ENCODE measurements at places on chromosomes 11 and 22. TPM values are rescaled to one million over a fixed set of nuclear protein-coding genes. Genes with fewer than 3 reads are reported as not detected.

The VSIG10L2 gene
- total RNA-seq: not detected

The SERHL2 gene
- total RNA-seq: 0.25 TPM

The BRSK2 gene
- 3.9 TPM for total RNA-seq

The PNPLA5 gene
- total RNA-seq: not detected

The UCP3 gene
- total RNA-seq: 1.1 TPM

The CABP7 gene
- total RNA-seq: 0.21 TPM

The GAB4 gene
- not detected for total RNA-seq

The RTCB gene
- 78.5 TPM for total RNA-seq

The SMTNL1 gene
- not detected for total RNA-seq

The VSIG2 gene
- not detected for total RNA-seq

The CDPF1 gene
- 8.6 TPM for total RNA-seq

The CDHR5 gene
- 0.07 TPM for total RNA-seq

The LDHAL6A gene
- total RNA-seq: not detected

The NXPE2 gene
- not detected for total RNA-seq

The IGLL1 gene
- total RNA-seq: not detected

The GLYAT gene
- not detected for total RNA-seq

The DRD2 gene
- not detected for total RNA-seq

The RRM1 gene
- 83.7 TPM for total RNA-seq

The MCAM gene
- total RNA-seq: 8.0 TPM

The LRRC75B gene
- total RNA-seq: 7.4 TPM

The BTG4 gene
- total RNA-seq: 0.17 TPM

The LRP4 gene
- total RNA-seq: 7.3 TPM

The MICALL1 gene
- 20.7 TPM for total RNA-seq

The TSPAN18 gene
- 3.5 TPM for total RNA-seq

The TEX54 gene
- total RNA-seq: not detected

The ENDOD1 gene
- total RNA-seq: 18.9 TPM

The OR6M1 gene
- total RNA-seq: not detected

The PLA2G3 gene
- not detected for total RNA-seq

The SOX10 gene
- total RNA-seq: not detected

The HBB gene
- total RNA-seq: not detected

The OR10D3 gene
- not detected for total RNA-seq
